ENCODE measurements at places on chromosomes 5 and 9.

GRCh38 chr5:96001262-96001661 lies 39.6 kb upstream of the ELL2 start:
- no peak for DNase-seq

GRCh38 chr9:135828656-135829055 lies 78.7 kb downstream of the CAMSAP1 start:
- no peak for DNase-seq

DNA sequence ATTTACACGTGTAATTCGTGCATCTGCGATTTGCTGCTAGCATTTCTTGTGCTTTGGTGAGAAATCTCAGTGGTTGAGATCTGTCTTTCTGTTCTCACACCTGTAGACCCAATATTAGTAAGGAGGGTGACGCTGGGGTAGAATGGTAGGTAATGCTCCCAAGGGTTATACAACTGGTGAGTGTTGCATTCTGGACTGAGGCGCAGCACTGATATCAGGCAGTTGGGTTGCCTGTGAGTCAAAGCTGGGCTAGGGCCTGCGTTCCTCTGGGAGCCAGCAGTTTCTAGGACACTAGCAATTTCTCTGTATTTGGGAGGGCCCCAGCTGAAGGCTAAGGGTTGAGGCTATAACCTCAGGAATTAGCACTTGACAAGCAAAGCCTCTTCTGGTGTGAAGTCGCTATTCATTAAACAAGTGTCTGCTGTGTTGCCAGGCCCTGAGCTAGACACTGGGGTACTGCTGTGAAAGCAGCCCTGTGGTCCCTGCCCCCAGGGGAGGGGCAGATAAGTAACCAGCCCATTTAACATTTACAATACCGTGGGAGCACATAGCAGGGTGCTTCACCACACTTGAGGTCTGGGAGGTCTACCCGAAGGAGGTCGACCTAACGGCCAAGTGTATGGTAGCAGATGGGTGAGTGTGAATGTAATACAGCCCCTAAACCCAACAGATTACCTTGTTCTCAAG lies 28.7 kb downstream of the LARP1 start:
- no peak for DNase-seq

DNA sequence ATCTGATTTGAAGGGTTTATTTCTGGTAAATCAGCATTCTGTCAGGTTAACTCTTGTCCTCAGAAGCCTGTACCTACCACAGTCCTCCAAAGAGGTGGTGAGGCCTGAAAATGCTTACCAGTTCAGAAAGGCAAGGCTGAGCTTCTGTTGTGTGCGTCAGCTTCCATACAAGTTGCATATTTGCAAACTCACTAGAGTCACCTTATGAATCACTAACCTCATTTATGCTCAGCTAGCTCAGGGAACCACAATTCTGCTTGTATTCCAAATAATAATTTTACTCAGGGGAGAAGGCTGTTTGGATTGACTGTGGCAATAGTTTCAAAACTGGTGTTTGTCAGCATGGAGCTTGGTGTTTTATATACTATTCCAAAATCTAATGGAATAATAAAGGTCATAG lies 355.1 kb upstream of the RFX3 start:
- DNase-seq, result no peak

DNA sequence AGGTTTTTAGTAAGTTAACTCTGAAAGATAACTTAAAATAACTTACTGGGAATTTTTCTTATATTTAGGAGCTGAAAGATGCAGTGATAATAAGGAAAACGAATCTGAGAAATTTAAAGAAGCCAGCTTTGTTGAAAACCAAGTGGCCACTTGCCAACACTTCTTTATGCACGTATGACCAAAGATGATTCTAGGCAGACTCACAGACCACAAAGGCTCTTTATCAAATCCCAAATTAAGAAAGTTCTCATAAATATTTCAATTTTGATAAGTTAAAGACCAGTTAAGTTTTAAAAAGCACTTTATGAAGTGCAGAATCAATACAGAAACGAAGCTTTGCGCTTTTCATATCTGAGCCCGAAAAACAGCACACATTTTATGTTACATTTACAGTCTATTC lies 1.5 kb downstream of the AFF4 start:
- no peak for DNase-seq

- peak; percentile 34 for DNase-seq
Observed at GRCh38 chr5:177478711-177479646, 5.5 kb upstream of the DBN1 start.

GRCh38 chr9:36471359-36471758 lies 71.3 kb upstream of the RNF38 start:
- no peak for DNase-seq

- no peak for DNase-seq
Observed at GRCh38 chr9:89464300-89464901, 33.5 kb downstream of the SEMA4D start.

- no peak for DNase-seq
Observed at GRCh38 chr9:76996700-76997099, 22.8 kb upstream of the FOXB2 start.

GRCh38 chr5:136382791-136383190 lies 17.4 kb upstream of the TRPC7 start:
- no peak for DNase-seq

- no peak for DNase-seq
Observed at GRCh38 chr5:62144401-62145022, 161.5 kb upstream of the KIF2A start.

DNA sequence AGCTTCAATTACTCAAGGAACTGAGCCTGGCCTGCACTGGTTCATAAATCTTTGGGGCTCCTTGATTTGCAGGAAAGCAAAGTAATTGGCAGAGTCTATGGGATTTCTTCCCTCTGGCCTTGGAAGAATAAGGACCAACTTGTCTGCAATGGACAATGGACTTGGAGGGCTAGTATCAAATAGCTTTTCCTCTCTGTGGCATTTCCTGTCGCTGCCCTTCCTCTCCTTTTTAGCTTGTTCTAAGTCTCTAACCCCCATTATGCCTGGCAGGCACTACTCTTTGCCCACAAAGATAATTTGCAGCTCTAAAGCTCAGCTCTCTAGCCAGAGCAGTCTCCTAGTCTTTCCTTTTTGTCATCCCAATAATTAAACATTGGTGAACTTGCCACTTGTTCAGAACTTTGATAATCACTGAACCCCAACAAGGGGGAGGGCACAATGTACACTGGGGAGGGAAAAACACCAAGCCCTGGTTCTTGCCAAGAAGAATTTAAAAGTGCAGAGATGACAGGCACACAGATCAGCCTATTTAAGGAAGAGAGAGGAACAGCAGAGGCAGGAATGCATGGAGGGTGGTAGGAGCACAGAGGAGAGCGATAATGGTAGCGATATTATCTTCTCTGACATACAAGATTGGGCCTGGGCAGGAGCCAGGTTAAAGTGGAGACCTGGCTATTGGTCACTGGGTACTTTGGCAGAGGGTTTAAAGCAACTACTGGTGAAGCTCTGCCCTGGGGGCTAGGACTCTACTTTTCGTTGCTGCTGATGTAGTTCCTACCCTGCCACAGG lies 38.5 kb downstream of the FAM219A start:
- no peak for DNase-seq

DNA sequence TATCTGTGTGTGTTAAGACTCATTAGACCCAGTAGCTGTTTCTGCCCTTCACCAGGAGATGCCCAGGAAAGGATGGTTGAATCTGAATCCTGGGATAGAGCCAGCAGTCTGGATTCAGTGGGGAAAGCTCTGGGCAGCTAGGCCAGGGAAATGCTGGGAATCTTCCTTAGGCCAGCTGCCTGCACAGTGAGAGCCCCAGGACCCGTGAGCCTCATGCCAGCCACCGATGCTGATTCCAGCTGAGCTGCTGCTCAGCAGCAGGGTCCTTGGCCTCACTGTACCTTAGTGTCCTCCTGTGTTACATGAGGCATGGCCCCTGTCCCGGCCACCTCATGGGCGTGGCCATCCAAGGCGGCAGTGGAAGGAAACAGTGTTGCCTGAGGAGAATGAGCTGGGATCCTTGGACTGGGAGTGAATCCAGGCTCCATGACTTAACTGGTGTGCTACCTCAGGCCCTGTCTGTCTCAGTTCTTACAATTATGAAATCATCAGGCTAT lies 87.1 kb downstream of the AMBP start:
- DNase-seq, result no peak

GRCh38 chr9:132233138-132233537 lies 71.3 kb downstream of the NTNG2 start:
- DNase-seq, result no peak

- no peak for DNase-seq
Observed at GRCh38 chr5:83689881-83690280, 30.8 kb downstream of the HAPLN1 start.

- no peak for DNase-seq
Observed at GRCh38 chr5:64790210-64790609, 21.5 kb downstream of the CWC27 start.

- DNase-seq, result no peak
Observed at GRCh38 chr5:113450462-113450861, 15.7 kb upstream of the TSSK1B start.

DNA sequence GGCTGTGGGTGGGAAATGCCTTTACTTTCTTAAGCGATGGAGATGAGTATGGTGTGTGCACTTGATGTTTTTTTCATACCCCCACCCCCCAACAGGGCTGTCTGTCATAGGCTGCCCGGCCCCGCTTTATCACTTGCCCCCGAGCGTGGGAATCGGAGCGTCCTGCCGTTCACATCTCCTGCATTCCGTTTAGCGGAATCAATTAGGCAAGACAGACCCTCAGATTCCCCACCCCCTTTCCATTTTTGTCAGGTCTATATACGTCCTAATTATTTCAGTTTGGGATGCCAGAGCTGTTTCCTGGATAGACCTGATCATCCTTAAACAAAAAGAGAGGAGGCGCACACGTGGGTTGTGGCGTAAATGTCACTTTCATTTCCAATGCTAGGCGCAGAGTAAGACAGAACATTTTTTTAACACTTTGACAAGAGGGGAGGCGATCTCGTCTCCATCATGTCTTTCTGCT lies 217.2 kb downstream of the MEF2C start:
- DNase-seq, result peak; percentile 24

DNA sequence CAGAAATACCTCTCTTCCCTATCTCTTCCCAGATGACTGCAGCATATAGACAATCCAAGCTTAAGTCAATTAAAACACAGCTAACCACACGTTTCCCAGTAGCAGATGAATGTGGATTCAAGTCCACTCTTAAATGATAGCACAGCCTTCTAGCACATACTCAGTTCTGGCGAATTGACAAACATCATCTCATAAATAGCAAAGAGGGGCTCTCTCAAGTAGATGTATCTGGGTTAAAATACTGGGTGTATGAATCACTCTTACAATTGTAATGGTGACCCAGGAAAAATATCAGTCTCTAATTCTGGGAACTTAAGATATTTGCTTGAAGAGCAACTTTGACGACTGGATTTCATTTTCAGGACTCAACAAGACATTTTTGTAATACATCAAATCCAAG lies 67.0 kb upstream of the HAPLN1 start:
- DNase-seq, result no peak

GRCh38 chr9:122281368-122281767 lies 16.7 kb downstream of the MRRF start:
- no peak for DNase-seq

DNA sequence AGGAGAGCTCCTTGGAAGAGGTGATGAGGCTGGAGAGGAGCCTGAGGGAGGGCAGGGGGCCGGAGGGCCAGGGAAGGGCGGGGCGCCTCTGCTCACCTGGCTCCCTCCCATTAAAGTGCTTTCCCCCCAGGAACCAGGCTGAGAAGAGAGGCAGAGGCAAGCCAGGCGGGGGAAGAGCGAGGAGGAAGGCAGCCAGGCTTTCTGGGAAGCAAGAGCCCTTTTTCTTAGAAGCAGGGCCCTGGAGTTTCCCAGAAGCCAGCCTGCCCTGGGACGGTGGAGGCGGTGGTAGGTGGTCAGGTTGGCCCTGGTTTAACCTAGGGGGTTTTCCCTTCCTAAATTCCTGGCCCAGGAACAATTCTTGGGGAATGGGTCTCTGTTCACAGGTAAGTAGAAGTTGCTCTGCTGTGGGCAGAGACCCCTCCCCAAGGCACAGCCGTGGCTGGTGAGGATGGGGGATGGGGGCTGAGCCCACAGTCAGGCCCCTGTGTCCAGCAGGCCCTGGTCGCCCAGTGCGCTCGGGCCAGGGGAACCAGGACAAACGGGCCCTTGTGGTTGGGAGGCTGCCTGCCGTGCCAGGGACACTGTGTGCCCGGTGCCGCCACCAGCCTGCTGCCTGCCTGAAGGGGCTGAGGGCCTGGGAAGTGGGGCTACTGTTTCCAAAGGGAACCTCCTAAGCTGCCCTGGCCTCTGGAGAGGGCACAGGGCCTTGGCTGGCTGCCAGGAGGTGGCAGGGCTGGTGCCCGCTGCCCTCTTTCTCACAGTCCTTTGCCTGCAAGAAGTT lies 16.6 kb upstream of the RALGDS start:
- peak; percentile 64 for DNase-seq

DNA sequence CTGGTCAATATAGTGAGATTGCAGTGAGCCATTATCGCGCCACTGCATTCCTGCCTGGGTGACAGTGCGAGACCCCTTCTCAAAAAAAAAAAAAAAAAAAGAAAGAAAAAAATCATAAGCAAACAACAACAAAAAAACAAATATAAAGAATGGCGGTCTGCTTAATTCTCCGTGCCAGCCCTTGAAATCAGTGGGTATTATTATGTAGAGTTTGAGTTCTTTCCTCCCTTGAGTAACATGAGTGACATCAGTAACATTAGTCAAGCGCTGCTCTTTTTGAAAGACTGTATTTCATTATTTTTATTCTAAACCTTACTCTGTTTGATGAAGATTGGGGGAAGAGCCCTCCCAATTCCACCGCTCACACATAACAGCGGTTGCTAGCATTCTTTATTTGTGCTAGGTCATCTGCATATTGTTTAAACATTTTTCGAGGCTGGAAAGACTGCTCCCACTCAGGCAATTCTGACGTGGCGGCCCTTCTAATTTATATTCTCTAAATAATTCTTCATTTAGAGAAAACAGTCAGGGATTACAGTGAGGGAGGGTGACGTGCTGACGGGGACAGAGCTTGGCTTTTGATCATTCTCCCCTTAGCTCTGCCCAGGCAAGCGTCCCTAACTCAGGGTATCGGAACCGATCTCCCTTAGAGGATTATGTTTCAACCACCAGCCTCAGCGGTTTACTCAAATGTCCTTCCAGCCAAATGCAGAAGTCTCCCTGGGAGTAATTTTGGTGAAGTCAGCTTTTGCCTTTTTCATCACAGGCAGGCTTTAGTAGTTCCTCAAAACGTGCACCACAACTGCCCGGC lies 860 bp upstream of the MARCHF6 start:
- DNase-seq, result no peak

DNA sequence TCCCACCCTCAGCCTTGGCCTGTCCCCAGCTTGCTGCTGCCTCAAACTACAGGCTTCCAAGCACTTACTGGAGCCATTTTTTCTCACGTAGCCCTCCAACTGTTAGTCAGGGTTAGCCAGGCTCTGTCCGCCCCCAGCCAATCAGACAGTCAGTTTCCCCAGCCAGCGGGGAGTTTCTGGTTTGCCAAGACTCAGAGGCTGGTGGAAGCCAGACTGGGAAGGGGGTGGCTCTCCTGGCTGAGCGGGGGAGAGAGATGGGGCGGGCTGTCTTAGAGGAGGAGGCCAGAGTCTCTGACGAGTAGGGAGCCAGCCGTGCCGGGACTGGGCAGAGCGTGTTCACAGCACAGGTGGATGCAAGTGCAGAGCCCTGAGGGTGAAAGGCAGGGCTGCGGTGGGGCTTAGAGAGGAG lies 15.3 kb downstream of the PROP1 start:
- no peak for DNase-seq

DNA sequence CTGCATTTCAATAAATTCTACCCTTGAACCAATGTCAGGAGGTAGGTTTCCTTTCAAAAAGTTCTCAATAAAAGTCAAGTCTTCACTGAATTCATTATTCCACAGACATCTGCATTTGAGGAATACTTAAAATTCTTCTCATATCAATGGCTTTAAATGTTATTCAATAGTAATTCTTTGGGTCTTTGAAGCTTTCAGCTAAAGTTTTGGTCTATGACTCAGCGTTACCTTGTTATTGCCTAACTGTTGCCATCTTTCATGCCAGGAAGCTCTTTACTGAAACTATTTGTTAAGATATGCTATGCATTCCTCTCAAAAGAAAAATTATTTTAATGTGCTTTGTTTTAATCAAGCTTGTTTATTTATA lies 170.5 kb downstream of the NNT start:
- DNase-seq, result no peak
